HEK293T (cell line): ENCODE measurements at places on chromosomes 2 and 18.

DNA sequence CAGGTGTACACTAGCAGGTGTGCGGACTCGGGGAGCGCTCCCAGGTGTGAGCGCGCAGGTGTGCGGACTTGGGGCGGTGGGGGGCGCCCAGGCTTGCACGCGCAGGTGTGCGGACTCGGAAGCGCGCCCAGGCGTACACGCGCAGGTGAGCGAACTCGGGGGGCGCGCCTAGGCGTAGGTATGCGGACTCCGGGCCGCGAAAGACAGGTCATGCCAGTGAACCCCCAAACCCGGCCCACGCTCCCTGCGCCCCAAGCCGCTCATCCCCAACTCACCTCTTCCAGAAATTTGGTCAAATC, 342 bp downstream of the CYB5A start:
- DNase-seq, result no peak

- no peak for DNase-seq
These were observed 71.5 kb downstream of the TMEM247 start for GRCh38 chr2:46550686-46551404.

- DNase-seq, result peak; percentile 6
These were observed 174.0 kb upstream of the SLC14A2 start for GRCh38 chr18:45441110-45441847.

DNA sequence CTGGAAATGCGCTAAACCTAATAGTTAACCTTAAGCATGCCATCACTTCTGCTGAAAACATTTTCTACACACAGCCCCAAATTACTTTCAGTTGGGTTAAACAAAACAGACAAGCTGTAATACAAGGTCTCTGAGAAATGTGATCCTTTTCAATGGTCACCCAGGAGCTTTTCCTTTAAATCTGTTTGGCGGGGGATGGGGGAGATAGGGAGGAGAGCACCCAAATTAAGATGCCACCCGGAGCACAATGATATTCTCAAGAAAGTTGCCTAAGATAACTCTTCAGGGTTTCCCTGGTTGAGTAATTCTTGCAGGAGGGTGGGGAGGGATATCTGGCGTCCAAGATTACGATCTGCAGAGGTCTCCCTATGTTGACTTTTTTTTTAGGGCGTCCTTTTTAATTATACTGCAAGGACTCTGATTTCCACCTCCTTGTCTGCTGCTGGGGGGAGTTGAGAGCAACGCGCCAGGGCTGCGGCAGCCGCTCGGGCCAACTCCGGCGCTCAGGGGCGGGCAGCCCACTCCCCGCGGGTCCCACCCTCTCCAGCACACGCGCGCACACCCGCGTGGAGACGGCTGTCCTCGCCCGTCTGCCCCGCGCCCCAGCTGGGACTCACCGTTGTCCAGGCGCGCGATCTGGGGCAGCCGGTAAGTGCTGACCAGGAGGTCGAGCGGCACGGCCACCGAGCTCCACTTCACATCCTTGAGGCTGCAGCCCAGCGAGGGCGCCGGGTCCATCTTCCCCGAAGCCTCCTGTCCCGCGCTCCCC, 807 bp downstream of the GAREM1 start:
- DNase-seq, result peak; percentile 64

GRCh38 chr18:24076950-24077349, 61.9 kb upstream of the CABYR start:
- DNase-seq, result no peak

DNA sequence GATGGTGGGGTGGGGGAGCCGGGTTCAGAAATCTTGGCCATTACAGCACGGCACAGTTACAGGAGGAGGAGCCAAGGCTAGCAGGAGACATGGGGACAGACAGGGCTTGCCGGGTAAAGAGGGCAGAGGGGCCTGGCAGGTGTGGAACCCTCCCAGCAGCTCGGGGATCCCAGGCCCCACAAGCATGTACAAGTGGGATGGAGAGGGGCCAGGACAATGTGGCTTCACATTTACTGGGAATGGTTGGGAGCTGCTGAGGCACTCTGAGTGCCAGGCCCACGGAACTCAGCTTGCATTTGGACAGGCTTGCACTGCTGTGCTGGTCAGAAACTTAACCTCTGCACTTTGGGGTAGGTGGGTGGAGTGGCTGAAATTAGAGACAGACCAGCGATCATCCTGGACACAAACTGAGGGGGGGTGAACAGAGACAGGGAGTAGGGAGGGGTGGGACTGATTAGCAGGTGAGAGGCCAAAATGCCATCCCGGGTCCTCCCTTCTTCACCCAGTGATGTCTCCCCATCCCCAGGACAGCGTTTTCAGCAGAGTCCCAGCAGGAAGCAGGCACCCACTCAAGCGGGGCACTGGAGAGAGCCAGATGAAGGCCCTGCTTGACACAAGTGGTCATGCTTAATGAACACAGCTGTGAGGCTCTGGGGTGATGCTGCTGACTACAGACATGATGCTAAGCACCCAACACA, 9.6 kb downstream of the PER2 start:
- DNase-seq, result no peak

- DNase-seq, result no peak
These were observed 2.4 kb upstream of the OR6B2 start for GRCh38 chr2:240032406-240033329.

- no peak for DNase-seq
These were observed 85.5 kb downstream of the HDAC4 start for GRCh38 chr2:239315308-239315707.

DNA sequence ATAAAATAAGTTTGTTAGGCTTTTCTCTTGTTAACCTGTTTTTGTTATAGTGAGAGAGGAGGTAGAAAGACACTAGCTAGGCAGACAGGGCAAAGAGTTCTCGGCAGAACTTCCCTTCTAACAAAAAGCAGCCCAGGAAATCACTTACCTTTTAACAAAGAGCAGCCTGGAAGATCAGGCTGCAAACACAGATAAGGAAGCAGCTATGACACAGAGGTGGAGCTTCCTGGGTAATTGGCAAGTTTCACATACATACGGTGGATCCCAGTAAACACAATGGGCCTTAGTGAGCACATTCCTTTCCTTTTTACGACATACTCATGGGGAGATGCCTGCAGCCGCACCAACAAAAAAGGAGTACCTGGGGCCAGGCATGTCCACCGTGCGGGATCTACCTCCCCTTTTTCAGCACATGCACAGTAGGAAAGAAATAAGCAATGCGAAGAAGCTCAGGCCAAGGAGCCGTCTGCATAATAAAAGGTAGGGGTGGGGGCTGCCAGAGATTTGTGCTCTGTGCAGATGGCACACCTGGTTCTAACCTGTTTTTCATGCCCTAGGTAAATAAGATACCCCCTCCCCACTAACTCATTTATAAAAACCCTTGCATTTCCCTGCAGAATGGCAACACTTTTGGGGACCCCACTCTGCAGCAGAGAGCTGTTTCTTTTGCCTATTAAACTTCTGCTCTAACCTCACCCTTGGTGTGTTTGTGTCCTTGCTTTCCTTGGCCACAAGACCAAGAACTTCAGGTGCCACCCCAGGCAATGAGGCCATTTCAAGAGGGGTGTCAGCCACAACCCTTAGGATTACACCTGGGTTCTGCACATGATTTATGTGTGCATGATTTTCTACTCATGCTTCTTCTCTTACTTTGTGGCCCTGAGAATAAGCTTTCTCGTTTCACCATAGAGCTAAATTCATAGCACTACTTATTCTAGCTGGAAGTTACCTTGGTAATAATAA, 26.5 kb downstream of the MDH1 start:
- no peak for DNase-seq

DNA sequence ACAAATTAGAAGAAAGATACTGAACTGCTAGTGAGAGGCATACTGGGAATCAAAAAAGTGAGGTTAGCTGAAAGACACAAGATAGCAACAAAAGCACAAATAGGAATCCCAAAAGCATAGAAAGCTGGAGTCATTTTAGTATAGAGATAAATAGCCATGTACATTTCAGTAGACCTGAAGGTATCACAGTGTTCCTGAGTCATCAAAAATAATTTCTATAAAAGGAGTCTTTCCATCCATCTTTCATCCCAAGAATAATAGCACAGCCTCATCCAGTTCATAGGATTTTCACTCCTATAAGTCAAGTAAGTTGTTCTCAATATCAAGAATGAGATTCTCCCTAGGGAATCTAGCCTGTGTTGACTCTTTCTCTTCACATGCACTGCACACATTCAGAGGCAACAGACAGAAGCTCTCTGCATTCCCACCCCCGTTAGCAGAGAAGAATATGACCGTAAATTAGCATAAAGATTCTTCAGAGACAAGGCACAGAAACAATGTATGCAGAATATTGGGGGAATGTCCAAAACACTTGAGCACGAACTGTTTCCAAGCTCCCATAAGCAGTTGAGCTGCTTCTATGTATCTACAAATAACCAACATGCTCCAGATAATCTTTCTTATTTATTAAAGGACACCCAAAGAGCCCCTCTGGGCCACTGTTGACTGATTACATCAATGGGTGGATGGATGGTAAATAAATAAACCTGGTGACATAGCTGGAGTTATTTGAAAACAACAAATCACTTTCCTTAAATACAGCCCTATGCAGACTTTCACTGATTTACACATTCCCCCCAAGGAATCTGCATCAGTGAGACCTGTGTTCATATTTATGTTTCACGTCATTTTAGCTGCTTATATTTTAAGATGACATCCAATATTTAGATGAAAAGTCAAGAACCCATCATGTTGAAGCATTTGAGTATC, 174.5 kb upstream of the PKDCC start:
- no peak for DNase-seq

DNA sequence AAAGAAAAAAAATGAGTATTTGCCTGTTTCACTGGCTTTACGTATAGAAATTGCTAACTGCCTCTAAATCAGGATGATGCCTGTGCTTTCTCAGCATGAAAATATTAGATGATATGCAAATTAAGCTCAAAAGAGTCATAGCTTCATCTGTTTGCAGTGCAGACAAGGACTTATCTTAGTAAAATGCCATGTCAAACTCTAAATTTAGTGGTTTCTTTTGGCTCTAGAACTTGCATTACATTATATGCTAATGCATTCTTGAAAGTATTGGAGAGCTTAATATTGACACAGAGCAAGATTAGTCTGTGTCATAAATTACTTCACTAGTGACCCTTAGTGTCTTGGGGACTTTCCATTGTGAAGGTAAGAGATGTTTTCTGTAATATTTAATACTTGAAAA, 1109.1 kb upstream of the NRXN1 start:
- no peak for DNase-seq

GRCh38 chr18:62759704-62760402, 44.5 kb downstream of the PHLPP1 start:
- no peak for DNase-seq

DNA sequence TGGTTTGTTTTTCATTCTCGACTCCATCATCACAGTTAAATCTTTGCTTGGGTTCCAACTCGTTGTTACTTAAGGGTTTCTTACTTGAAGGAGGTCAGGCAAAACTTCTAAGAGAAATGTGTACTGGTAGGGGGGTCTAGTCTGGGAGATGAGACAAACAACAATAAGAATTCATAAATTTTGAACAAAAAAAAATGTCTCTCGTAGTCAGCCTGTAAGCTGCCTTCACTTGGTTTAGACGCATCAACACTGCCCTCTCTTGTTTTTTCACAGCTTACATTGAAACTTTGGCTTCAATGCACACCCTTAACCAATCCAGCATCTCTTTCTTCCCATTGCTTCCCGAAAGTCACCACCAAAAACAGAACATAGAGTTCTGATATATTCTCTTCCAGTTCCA, 576.4 kb upstream of the PIK3C3 start:
- peak; percentile 5 for DNase-seq

DNA sequence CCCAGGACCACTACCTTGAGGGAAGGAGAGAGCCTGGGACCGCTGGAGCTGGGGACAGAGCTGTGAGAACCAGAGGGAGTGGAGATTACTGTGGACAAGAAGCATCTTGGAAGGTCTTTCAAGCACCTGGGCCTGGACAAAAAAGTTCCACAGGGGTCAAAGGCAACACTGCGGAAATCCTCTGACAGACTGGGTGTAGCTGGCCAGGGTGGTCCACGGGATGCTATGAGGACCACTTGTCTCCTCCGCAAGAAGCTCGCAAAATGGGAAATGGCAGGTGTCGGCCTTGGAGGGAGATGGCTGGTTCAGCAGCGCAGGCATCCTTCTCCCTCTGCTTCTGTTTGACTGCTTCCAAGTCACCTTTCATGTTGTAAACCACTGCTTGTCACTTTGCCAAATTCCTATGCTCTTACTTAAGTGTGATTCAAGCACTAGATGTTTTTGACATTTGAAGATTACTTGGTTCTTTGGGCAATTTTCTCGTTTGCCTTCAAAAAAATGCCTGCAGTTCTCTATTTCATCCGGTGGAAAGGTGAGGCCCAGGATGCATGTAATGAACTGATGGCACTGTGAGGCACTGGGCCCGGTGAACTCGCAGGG, 27.7 kb downstream of the KLHL29 start:
- no peak for DNase-seq

GRCh38 chr2:120661551-120661950, 74.1 kb upstream of the GLI2 start:
- no peak for DNase-seq

DNA sequence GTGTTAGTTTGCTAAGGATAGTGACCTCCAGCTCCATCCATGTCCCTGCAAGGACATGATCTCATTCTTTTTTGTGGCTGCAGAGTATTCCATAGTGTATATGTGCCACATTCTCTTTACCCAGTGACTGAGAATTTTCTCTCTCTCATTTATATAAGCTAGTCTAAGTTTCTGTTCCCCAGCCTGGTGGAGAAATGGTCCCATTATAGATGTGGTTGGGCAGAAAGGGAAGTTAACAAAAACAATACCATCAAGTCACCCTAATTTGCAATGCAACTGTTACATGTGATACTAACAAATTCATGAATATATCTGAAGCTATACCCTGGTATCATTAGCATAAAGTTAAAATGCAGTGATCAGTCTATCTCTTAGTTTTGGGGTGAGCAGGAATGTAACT, 54.0 kb downstream of the DNER start:
- DNase-seq, result no peak

- no peak for DNase-seq
These were observed 5.3 kb upstream of the NCK2 start for GRCh38 chr2:105739426-105739825.

DNA sequence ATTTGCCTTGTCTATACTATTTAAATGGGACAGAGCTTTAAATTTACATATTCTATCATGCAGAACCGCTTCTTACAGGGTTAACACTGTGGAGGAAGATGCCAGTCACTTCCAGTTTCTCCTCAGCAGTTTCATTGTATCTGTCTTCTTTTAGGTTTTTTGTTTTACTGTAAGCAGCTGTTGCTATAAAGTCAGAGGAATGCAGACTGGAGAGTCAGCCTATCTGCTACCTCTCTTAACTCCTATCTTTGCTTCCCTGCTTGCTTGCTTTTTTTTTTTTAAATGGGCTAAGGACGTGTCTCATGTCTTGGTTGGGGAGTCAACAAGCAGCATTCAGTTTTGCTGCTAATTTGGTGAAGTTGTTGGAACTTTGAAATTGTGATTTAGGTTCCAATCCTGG, 8.9 kb downstream of the EPC2 start:
- no peak for DNase-seq

GRCh38 chr18:43965691-43966090, 688.4 kb upstream of the SYT4 start:
- DNase-seq, result no peak

DNA sequence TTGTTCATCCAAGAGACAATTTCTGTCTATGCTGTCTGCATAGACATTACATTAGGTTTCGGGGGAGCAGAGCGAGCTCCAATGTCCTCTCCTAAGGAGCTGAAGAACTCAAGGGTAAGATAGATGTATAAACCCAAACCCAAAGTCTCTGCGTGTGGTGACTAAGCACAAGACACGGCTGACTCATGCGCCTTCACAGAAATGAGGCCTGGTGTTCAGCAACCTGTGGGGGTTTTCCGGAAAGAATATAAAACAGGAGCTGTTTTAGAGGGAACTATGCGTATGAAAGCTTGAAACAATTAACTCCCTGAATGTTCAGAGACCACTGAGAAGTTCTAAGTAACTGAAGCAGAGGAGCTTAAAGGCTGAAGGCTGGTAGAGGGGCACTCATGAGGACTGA, 154.7 kb downstream of the SOX11 start:
- no peak for DNase-seq

- DNase-seq, result no peak
These were observed 14.8 kb downstream of the ZAP70 start for GRCh38 chr2:97728091-97728731.
